ENCODE measurements at places on chromosomes 11 and 22. TPM values are rescaled to one million over a fixed set of nuclear protein-coding genes. Genes with fewer than 3 reads are reported as not detected.

The KRTAP5-7 gene
- total RNA-seq, result not detected

The APOA4 gene
- not detected for total RNA-seq

The SAA2 gene
- total RNA-seq, result not detected

The CNGA4 gene
- total RNA-seq, result 0.15 TPM

The ACR gene
- total RNA-seq, result not detected

- H3K27me3 ChIP-seq, result no peaks in the 10 kb centered on the region
- no peak overlapping the region for H3K4me3 ChIP-seq
- H3K4me1 ChIP-seq, result no peaks in the 10 kb centered on the region
- H3K36me3 ChIP-seq, result no peaks in the 10 kb centered on the region
- H3K27ac ChIP-seq, result no peak overlapping the region
- DNase-seq, result no peak
Measured at GRCh38 chr22:37062702-37063381, 11.3 kb downstream of the KCTD17 start.

DNA sequence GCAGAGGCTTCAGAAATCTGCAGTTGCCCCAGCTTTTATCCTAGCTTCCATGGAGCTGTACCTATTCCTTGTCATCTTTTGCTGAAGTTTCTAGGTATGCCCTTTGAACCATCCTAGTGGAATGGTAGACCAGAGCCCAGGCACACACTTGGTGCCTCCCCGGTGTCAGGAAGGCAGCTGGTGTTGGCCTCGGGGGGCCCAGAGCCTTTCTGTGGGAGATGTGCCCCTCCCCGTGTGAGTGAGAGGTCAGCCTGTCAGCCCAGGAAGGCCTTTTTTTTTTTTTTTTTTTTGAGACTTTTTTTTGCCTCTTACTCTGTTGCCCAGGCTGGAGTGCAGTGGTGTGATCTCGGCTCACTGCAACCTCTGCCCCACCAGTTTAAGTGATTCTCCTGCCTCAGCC is 58.4 kb downstream of the MED15 start:
- H3K4me3 ChIP-seq, result peak overlapping the region; percentile 3
- peaks cover 37% of the 10 kb centered on the region for H3K36me3 ChIP-seq
- H3K4me1 ChIP-seq, result peaks cover 83% of the 10 kb centered on the region
- H3K27me3 ChIP-seq, result no peaks in the 10 kb centered on the region
- H3K27ac ChIP-seq, result no peak overlapping the region
- DNase-seq, result no peak

- no peak overlapping the region for H3K4me3 ChIP-seq
- peaks cover 4% of the 10 kb centered on the region for H3K27me3 ChIP-seq
- no peaks in the 10 kb centered on the region for H3K36me3 ChIP-seq
Measured at GRCh38 chr22:28279888-28280287, 360.8 kb upstream of the PITPNB start.

DNA sequence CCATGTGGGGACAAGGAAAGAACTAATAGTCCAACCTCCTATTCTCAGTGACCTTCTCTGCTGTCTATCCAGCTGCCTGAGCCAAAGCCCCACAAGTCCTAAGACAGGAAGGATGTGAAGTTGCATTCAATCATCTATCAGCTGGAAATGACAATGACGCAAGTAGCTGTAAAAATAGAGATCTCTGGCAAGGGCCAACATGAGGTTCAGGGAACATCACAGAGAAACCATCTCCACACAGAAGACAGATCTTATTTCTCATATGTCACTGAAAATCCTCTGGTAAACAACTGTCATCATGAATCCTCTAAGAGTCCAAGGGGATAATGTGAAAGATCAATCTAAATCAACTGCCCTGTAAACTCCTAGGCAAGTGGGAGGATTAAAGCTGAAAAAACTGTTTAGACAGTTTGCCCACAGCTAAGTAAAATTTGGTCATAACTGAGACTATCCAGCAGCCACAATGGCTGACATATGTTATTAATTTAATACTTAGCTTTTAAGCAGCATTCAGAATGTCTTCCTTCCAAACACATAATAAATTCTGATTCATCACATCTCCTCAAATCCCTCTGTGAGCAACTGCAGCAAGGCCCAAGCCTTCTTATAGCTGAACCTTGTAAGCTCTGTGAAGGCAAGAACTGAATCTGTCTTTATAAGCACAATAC is 52.1 kb downstream of the ALG9 start:
- no peak overlapping the region for H3K4me3 ChIP-seq
- H3K4me1 ChIP-seq, result no peaks in the 10 kb centered on the region
- H3K27ac ChIP-seq, result no peak overlapping the region
- no peaks in the 10 kb centered on the region for H3K27me3 ChIP-seq
- H3K36me3 ChIP-seq, result no peaks in the 10 kb centered on the region

GRCh38 chr22:21622919-21623647 is 6.7 kb downstream of the YDJC start:
- peaks cover 34% of the 10 kb centered on the region for H3K36me3 ChIP-seq
- no peak overlapping the region for H3K27ac ChIP-seq
- peaks cover 33% of the 10 kb centered on the region for H3K4me1 ChIP-seq
- no peaks in the 10 kb centered on the region for H3K27me3 ChIP-seq
- DNase-seq, result no peak

- H3K4me1 ChIP-seq, result no peaks in the 10 kb centered on the region
- H3K27ac ChIP-seq, result no peak overlapping the region
- DNase-seq, result no peak
Measured at GRCh38 chr11:134504146-134504905, 92.3 kb upstream of the B3GAT1 start.

- no peak for DNase-seq
- H3K27me3 ChIP-seq, result no peaks in the 10 kb centered on the region
Measured at GRCh38 chr22:49404020-49404419, 423.7 kb downstream of the BRD1 start.

Measured in CD8-positive, alpha-beta memory T cell (primary cell).